ENCODE measurements at places on chromosomes 6 and 20. TPM values are rescaled to one million over a fixed set of nuclear protein-coding genes. Genes with fewer than 3 reads are reported as not detected.

CGA gene
- total RNA-seq = not detected

GNRH2 gene
- total RNA-seq = 0.25 TPM

PPP1R14C gene
- total RNA-seq = 0.05 TPM

ADGB gene
- total RNA-seq = 0.23 TPM

FOXQ1 gene
- total RNA-seq = not detected

GRM4 gene
- not detected for total RNA-seq

RIPOR3 gene
- 90.3 TPM for total RNA-seq

SIGLEC1 gene
- total RNA-seq = 6.7 TPM

PHIP gene
- 22.4 TPM for total RNA-seq

DNA sequence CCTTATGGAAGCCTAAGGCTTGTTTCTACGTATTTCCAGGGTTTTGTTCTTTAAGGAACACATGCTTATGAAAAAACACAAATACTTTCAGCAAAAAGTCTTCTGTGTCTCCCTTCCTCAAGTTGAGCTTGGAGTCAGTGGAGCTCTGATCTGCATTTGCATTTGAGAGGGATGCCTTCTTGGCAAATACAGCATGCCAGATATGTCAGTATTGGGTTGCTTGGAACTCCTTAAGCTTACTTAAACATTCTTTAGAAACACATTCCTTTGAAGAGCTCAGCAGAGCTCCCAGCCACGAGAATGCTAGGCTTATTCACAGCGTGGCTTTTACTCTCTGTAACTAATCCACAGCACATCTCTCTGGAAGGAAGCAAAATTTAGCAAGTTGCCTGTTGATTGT is 68.3 kb downstream of the ANKRD6 start:
- H3K4me3 ChIP-seq = no peak overlapping the region
- no peaks in the 10 kb centered on the region for H3K36me3 ChIP-seq
- no peak for DNase-seq
- no peaks in the 10 kb centered on the region for H3K4me1 ChIP-seq
- no peaks in the 10 kb centered on the region for H3K27me3 ChIP-seq

- H3K27ac ChIP-seq = no peak overlapping the region
- peaks cover 14% of the 10 kb centered on the region for H3K36me3 ChIP-seq
- DNase-seq = no peak
- H3K4me3 ChIP-seq = no peak overlapping the region
- H3K27me3 ChIP-seq = no peaks in the 10 kb centered on the region
- no peaks in the 10 kb centered on the region for H3K4me1 ChIP-seq
These were observed 9.2 kb downstream of the CST3 start for GRCh38 chr20:23628402-23629016.

GRCh38 chr20:58142843-58143185 is 85.6 kb downstream of the ANKRD60 start:
- peaks cover 2% of the 10 kb centered on the region for H3K27me3 ChIP-seq
- H3K36me3 ChIP-seq = no peaks in the 10 kb centered on the region
- H3K27ac ChIP-seq = no peak overlapping the region
- H3K4me3 ChIP-seq = no peak overlapping the region

GRCh38 chr6:139943391-139943790 is 568.9 kb upstream of the CITED2 start:
- no peak overlapping the region for H3K4me3 ChIP-seq
- no peaks in the 10 kb centered on the region for H3K4me1 ChIP-seq
- H3K27ac ChIP-seq = no peak overlapping the region
- no peaks in the 10 kb centered on the region for H3K27me3 ChIP-seq

DNA sequence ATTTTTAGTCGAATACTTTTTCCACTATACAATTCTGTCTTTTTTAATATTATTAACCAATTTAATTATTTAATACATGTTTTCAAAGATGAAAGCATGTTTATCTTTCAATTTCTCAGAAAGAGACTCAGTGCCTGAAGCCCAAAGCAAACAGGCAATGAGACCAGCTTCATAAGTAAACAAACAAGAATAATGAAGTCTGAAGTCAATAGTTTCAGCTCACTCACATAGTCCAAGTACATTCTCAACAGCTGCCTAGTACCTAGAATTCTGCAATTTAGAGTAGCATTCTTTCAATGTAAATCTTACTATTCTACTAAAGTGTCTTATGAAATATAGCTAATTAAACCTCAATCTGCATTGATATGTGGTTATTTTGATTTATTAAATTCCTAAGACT is 626.5 kb upstream of the NRSN1 start:
- H3K36me3 ChIP-seq = no peaks in the 10 kb centered on the region
- no peak for DNase-seq
- no peak overlapping the region for H3K27ac ChIP-seq
- H3K4me3 ChIP-seq = no peak overlapping the region
- no peaks in the 10 kb centered on the region for H3K4me1 ChIP-seq

DNA sequence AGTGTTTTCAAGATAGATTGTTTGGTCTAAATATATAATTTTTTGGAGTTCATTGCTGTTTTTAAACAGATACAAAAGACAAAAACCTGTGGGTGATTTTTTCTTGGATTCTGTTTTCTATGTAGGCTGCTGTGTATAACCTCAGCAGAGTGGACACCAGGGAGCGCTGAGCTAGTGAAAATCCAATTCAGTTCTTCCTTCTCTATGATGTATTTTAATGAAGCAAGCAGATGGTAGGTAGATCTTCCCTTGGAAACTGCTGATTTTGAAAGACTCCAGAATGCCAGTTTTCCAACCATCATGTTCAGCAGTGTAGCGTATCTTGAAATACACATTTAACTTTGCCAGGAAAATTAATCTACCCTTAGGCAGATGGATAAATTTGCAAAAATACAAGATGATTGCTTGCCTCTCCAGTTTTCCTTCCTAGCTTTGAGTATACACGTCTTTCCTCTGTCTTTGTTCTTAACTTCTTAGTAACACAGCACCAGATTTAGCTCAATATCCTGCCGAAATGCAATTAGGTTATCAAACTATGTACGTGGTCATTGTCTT is 178.0 kb downstream of the PHF3 start:
- DNase-seq = no peak
- no peak overlapping the region for H3K27ac ChIP-seq
- H3K4me3 ChIP-seq = no peak overlapping the region
- no peaks in the 10 kb centered on the region for H3K27me3 ChIP-seq
- H3K36me3 ChIP-seq = no peaks in the 10 kb centered on the region

GRCh38 chr6:145960918-145961589 is 3.1 kb downstream of the SHPRH start:
- peaks cover 23% of the 10 kb centered on the region for H3K4me1 ChIP-seq
- no peaks in the 10 kb centered on the region for H3K36me3 ChIP-seq
- DNase-seq = no peak
- H3K27ac ChIP-seq = no peak overlapping the region
- H3K4me3 ChIP-seq = no peak overlapping the region

DNA sequence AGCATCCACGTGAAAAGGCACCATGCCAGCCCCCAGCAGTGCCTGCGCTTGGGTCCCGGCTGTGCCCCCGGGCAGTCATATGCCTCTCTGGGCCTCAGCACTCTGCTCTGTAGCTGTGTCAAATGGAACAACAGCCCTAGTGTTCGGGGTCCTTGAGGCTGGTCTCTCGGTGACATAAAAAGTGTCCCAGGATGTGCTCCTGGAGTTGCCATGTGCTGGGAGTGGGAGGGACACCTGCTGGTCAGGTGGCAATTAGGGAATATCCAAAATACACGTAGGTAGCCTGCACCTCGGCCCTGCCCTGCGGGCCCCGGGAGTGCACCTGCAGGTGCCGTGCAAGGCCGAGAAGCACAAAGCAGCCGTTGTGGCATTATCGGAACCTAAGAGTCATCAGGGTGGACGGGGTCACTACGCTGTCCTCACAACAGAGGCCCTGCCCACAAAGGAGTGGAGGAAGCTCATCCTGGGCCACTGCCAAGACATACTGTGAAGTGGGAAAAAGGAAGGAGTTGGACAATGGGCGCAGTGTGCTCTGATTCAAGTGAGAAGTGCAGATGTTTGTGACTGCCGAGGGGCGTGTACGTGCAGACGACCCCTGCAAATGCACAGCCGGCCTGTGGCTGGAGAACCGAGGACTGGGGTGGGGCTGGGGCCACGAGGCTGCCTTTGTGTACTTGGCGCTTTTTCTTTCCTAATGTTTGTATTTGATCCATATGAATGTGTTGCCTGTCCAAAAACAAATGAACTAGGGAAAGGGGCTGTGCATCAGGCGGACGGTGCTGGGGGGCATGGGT is 24.6 kb downstream of the SLCO4A1 start:
- DNase-seq = no peak
- no peaks in the 10 kb centered on the region for H3K36me3 ChIP-seq

GRCh38 chr6:15330174-15330944 is 84.5 kb downstream of the JARID2 start:
- no peak for DNase-seq
- H3K4me3 ChIP-seq = no peak overlapping the region
- peaks cover 6% of the 10 kb centered on the region for H3K4me1 ChIP-seq

DNA sequence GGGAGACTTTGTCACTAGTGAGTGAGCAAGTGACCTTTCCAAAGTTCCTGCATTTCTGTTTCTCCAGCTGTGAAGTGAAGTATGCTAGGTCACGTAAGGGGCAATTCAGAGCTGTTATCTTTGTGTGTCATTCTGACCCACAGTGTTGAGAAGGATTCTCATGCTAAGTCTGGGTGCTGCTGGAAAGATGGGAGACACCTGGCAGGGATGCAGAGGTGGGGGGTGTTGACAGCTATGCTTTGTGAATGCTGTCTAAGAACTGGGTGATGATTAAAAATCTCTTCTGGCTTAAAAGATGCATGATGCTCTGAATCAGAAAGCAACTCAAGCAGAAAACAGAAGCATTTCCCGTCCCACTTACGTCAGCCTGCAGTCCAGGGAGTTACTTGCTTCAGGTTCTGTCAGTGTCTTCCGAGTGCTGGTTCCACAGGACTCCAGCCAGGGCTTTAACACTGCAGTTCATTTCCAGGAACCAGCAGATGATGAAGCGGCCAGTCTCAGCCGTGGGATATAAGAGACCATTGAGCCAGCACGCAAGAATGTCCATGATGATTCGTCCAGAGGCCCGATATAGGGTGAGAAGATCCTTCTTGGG is 30.9 kb upstream of the ASXL1 start:
- no peak for DNase-seq
- H3K27me3 ChIP-seq = no peaks in the 10 kb centered on the region
- peaks cover 4% of the 10 kb centered on the region for H3K4me1 ChIP-seq
- H3K4me3 ChIP-seq = no peak overlapping the region
- no peak overlapping the region for H3K27ac ChIP-seq

GRCh38 chr6:71621918-71622519 is 264.3 kb upstream of the RIMS1 start:
- H3K4me3 ChIP-seq = no peak overlapping the region
- H3K4me1 ChIP-seq = no peaks in the 10 kb centered on the region
- DNase-seq = no peak
- H3K27me3 ChIP-seq = no peaks in the 10 kb centered on the region
- no peak overlapping the region for H3K27ac ChIP-seq

- H3K36me3 ChIP-seq = no peaks in the 10 kb centered on the region
- no peak overlapping the region for H3K4me3 ChIP-seq
- no peaks in the 10 kb centered on the region for H3K4me1 ChIP-seq
- H3K27ac ChIP-seq = no peak overlapping the region
These were observed 59.6 kb upstream of the NEDD9 start for GRCh38 chr6:11292091-11292490.

- no peaks in the 10 kb centered on the region for H3K27me3 ChIP-seq
- no peaks in the 10 kb centered on the region for H3K36me3 ChIP-seq
- peaks cover 2% of the 10 kb centered on the region for H3K4me1 ChIP-seq
- DNase-seq = no peak
- H3K27ac ChIP-seq = no peak overlapping the region
- H3K4me3 ChIP-seq = no peak overlapping the region
These were observed 2.6 kb downstream of the COL19A1 start for GRCh38 chr6:69868961-69869360.

- H3K27me3 ChIP-seq = no peaks in the 10 kb centered on the region
- no peak for DNase-seq
- H3K36me3 ChIP-seq = no peaks in the 10 kb centered on the region
- H3K4me1 ChIP-seq = no peaks in the 10 kb centered on the region
These were observed 98.6 kb downstream of the KCNQ5 start for GRCh38 chr6:72720464-72720863.

GRCh38 chr6:116144605-116145004 is 18.7 kb upstream of the COL10A1 start:
- H3K27ac ChIP-seq = no peak overlapping the region
- H3K36me3 ChIP-seq = peaks cover 2% of the 10 kb centered on the region
- no peaks in the 10 kb centered on the region for H3K27me3 ChIP-seq

DNA sequence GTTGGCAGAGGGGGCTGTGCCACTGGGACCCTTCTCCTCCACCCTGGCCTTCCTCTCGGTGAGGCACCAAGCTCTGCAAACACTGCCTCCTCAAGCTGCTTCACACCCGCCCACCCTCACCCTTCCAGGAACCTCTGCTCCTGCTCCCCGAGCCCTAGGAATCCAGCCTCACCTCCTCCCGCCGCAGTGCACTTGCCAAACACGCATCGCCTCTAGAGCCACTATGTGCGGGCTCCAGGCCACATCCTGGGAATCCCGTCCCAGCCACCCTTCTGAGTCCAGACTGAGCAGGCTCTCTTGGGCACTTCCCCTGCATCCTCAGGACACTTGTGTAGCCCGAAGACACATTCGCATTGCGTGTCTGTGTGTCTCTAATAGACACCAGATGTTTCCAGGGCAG is 18.5 kb downstream of the PSMG4 start:
- H3K36me3 ChIP-seq = peaks cover 3% of the 10 kb centered on the region
- no peak overlapping the region for H3K27ac ChIP-seq
- no peak overlapping the region for H3K4me3 ChIP-seq
- DNase-seq = no peak
- H3K27me3 ChIP-seq = no peaks in the 10 kb centered on the region
- no peaks in the 10 kb centered on the region for H3K4me1 ChIP-seq

- no peak overlapping the region for H3K27ac ChIP-seq
- no peaks in the 10 kb centered on the region for H3K27me3 ChIP-seq
- no peak overlapping the region for H3K4me3 ChIP-seq
- peaks cover 22% of the 10 kb centered on the region for H3K4me1 ChIP-seq
These were observed 2.5 kb downstream of the TNFRSF6B start for GRCh38 chr20:63698739-63699465.

DNA sequence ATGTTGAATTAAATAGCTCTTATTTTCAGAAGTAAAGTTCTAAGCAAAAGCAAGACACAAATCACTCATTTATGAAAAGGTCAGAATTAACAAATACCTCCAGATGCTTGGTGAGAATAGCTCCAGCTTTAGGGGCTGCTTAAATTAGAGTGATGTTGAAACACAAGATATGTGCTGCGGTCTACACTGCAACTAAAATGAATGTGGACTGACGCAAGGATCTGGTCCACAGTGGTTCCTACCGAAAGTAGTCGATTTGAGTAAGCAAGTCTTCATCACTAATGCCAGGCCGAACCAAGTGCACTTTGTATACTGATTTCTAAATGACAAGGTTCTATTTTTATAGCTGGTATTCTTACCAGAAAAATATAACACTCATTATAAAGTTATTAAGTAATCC is 96.3 kb downstream of the PRDM1 start:
- peaks cover 3% of the 10 kb centered on the region for H3K36me3 ChIP-seq
- H3K4me1 ChIP-seq = no peaks in the 10 kb centered on the region
- H3K4me3 ChIP-seq = no peak overlapping the region

- no peak overlapping the region for H3K27ac ChIP-seq
- H3K4me3 ChIP-seq = no peak overlapping the region
- no peaks in the 10 kb centered on the region for H3K4me1 ChIP-seq
- no peaks in the 10 kb centered on the region for H3K36me3 ChIP-seq
These were observed 25.9 kb upstream of the ROS1 start for GRCh38 chr6:117451671-117452070.

All from liver (tissue), 10 donors.